Tibial nerve (tissue), 4 donors: ENCODE measurements at places on chromosomes 16 and 17. TPM values are rescaled to one million over a fixed set of nuclear protein-coding genes. Genes with fewer than 3 reads are reported as not detected.

Gene CMTM1
- 2.0 TPM for total RNA-seq

DNA sequence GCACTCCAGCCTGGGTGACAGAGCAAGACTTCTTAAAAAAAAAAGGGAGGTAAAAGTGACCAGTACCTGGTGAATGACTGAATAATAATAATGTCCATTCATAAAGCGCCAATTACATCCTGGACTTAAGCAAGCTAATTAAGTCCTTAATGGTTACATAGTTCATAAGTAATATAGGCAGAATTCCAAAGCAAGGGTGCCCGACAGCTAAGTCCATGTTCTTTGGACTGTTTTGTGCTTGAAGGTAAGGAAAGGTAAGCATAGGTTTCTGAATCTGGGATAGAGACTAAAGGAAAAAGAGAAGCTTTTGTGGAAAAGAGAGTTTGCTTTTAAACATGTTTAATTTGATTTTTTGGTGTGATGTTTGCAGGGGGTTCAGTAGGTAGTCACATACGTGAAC is 9.8 kb downstream of the POLR2A start:
- no peak for DNase-seq

- no peak for DNase-seq
These were observed 80.5 kb upstream of the KIFC3 start for GRCh38 chr16:57882792-57883191.

- DNase-seq = no peak
These were observed 77.5 kb downstream of the CDK5R1 start for GRCh38 chr17:32564325-32564724.

DNA sequence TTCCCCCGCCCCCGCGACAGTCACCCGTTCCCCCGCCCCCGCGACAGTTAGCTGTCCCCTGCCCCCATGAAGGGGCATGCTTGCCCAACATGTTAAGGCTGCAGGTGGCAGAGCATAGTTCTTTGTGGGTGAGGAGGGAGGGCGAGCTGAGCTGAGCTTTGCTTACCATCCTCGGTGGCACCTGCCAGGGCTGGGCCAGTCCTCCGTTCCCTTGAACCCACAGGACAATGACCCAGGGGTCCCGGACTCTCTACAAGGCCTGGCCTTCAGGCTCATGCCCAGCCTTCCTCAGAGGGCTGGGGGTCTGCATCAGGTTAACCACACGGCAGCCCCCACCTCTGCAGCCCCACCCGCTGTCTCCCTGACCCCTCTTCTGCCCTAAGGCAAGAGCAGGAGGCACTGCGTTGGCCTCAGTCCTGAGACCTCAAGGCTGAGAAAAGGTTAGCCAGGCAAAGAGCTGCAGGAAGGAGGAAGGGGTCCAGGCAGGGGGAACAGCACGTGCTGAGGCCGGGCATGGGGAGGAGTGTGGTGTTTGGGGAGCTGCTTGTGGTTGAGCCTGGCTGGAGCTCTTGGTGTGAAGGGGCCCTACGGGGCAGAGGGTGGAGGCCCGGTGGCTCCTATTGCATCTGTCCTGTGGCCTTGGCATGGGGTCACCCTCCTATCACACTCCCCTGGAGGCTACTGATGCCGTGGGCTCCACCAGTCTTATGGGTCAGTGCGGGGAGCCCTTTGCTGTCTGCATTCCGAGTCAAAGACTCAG is 11.4 kb upstream of the DOC2B start:
- DNase-seq = no peak

DNA sequence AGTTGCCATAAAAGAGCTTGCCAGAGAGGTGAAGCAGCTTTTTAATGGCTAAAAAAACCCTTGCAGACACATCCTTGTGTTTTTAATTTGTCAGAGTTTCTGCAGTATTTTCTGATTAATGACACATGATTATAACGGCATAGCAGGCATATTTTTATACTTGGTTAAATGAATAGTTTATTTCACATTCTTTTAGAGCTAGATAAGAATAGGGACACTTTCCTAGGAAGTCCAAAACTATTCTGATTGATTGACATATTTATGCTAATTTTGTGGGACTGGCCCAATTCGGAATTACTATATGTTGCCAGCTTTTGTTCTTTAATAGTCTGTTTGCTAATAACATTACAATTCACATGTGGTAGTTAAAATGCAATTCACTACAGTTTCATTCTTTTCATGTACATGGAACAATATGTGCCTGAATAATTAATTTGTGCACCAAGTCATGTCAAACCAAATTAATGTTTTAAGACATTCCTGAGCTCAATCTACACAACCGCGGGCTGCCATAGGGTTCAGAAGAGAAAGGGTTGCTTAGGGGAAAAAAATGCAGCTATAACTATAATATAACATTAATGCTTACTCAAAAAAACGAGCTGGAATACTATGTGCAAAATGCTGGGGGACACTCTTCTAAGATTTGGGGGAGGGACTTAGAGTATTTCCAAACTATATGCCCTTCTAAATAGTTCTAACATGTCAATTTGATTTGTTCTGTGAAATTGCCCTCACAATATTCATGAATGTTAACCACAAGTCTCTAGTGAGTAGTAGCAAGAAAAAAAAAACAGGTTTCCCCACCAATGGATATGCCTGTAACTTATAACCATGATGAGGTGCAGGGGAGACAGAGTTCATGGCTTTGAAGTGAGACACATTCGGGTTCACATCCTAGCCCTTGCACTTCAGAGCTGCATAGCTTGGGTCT is 305.4 kb downstream of the CEP112 start:
- no peak for DNase-seq
